ENCODE measurements at places on chromosomes 5 and 9.

GRCh38 chr9:131589124-131589711, 43.9 kb downstream of the PRRT1B start:
- DNase-seq = no peak

- DNase-seq = no peak
Observed at GRCh38 chr9:133454325-133454724, 5.5 kb upstream of the CACFD1 start.

DNA sequence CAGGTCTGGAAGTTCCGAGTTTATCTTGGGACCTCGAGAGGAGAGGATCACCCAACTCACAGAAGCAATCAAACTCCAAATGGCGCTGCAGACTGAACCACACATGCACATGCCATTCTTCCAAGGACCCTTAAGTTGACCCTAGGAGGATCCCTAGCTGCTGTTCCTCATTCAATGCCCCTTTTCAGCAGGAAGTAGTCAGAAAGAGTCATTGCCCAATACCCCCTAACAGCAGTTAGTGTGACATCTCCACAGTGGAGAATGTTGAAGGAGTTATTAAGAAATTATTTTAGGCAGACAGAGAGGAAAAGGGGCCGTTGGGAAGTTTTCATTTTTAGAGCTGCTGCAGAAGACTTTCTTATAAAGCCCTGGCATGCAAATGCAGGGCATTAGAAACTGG, 229.9 kb upstream of the DAB2 start:
- DNase-seq = no peak

GRCh38 chr9:87878989-87879511, 3.6 kb upstream of the SPATA31E1 start:
- no peak for DNase-seq

DNA sequence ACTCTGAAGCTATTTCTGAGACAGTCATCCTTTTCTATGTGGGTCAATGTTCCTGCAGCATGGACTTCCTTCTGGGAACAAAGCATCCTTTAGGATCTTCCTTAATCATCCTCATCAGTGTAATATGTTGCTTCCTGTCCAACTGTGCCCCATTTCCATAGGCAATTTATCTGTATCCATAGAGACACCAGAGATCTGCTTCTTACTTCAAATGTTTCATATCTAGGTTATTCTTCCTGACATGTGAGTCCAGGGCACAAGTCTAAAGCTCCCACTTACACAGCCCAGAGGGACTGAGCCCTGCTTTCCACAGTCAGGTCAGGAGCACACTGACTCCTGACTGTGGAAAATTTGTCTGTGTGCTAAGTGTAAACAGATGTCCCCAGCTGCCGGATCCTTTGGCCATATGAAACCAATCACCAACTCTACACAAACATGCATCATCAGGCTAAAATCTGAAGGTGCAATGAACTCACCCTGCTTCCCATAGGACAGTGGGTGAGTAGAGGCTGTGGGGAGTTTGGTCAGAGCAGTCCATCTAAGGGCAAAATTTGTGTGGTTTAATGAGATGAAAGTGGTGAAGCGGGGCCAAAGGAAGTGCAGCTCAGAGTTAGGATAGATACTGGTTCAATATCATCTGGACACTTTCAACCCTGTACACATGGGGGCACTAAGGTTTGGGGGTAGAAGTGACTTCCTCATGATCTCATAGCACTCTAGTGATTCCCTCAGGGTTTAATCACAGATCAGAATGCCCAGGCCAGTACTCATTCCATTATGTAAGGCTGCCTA, 85.2 kb upstream of the TNC start:
- no peak for DNase-seq

DNA sequence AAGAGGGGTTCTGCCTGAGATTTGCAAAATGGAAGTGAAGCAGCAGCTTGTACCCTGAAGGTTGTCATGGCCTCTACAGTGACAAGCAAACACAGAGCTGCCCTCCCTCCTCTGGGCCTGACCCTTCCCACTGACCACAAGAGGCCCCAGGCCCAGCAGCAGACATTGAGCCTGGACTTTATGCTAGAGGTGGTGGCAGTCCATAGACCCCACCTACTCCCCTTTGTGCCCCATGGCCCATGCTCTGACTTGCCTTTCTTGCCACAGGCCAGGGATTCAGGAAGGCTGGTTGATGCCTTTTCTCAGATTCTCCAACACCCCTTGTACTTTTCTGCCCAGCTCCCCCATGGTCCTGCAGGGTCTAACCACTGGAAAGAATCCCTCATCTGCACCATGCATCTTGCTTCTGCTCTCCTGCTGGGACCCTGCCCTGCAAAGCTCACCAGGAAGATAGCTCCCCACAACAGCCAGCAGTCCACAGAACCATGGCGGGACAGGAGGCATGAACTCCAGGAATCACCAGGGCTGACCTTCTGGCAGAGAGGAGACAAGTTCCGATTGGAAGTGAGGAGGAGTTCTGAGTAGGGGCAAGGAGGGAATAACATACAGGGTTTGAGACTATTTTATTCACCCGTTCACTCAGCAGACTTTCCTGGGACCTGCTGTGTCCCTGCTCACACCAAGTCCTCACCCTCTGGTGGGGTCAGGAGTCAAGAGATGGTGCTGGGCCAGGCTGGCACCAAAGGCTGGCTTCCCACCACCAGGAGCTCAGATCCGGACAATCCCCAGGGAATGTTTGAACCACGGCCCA, 263.8 kb downstream of the SYK start:
- DNase-seq = no peak

GRCh38 chr5:33223563-33224284, 217.0 kb upstream of the TARS1 start:
- no peak for DNase-seq

DNA sequence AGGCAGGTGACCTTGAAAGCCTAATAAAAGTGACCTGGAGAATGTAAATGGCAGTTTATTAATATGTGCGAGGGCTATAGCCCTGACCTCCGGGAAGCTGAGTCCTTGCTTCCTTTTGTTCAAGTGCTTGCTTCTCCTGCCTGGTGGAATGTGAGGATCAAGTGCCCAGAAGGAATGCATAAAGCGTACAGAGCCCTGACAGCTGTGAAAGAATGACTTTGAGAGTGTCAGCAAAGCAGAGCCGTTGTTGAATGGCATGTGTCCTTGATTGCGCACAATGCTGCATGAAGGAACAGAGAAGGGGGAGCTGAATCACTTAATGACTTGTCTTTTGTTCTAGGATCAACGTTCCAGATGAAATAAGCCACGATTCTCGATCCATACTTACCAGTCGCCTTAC, 133.0 kb downstream of the SLF1 start:
- no peak for DNase-seq

- no peak for DNase-seq
Observed at GRCh38 chr9:88809355-88810161, 181.7 kb upstream of the S1PR3 start.

- no peak for DNase-seq
Observed at GRCh38 chr5:38650946-38651345, 94.5 kb upstream of the LIFR start.

- no peak for DNase-seq
Observed at GRCh38 chr9:94929369-94929756, 202.9 kb downstream of the AOPEP start.

DNA sequence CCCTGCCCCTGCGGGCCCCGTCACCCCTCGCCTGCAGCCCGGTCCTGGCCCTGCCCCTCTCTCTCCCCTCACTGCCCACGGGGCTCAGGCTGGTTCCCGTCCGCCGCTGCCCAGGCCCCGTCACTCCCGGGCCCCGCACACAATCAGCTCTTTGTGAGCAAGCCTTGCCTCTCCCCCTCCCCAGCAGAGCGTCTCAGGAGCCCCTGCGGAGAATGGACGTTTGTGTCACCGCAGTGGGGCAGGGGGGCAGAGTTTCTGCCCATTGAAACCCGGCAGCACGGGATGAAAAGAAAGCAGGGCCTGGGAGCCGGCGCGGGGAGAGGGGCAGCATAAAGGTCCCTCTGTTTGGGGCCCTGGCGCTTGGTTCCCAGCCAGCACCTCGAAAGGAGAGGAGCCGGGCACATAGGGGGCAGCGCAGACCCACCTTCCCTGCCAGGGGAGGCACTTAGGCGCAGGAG, 13.5 kb upstream of the NUP214 start:
- no peak for DNase-seq

DNA sequence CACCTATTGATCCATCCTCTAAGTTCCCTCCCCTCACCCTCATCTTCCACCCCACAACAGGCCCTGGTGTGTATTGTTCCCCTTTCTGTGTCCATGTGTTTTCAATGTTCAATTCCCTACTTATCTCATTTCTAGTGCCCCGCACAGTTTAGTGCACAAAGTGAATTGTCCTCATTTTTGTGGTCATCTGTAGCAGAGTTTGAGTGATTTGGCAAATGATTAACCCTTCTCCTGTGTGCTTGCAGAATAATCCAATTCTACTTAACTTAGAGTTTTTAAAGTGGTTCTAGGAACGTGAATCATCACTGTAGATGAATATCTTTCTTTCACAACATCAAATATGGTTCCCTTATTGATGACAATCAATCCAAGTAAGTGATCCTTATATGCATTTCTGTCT, 6.3 kb upstream of the HAPLN1 start:
- no peak for DNase-seq

DNA sequence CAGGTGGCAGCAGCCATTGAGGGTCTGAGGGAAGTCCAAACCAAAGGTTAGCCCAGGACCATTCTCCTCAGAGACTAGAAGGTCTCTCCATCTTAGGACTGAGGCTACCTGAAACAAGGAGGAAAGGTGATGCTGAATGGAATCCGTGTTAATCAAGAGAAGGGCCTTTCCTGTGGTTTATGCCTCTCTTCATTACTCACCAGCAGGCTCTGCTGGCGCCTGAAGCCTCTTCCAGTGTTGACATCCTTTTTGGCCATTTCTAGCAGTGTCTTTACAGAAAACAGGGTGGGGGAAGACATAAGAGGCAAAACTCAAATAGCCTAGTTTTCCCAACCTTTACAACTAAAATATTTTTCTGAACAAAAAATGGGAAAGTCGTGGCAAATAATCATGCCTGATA, 98.0 kb downstream of the ENC1 start:
- no peak for DNase-seq

DNA sequence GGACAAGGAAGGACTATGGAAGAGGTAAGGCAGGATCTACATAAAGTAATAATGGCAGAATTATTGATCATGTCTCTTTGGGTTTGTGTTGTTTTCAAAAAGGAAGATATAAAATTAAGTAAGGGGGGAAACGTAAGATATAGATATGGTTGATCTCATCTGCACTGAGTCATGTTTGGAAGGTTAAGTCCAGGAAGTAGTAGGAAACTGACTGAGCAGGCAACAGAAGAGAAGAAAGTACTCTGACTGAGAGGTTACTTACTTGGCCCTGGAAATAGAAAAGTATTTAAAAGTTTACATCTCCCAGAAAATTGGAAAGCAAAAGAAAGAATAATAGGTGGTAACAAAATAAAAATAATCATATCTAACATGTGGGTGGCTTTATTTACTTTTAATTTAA, 405.3 kb upstream of the RGMB start:
- no peak for DNase-seq

GRCh38 chr5:58156973-58157701, 302.7 kb downstream of the PLK2 start:
- DNase-seq = no peak

DNA sequence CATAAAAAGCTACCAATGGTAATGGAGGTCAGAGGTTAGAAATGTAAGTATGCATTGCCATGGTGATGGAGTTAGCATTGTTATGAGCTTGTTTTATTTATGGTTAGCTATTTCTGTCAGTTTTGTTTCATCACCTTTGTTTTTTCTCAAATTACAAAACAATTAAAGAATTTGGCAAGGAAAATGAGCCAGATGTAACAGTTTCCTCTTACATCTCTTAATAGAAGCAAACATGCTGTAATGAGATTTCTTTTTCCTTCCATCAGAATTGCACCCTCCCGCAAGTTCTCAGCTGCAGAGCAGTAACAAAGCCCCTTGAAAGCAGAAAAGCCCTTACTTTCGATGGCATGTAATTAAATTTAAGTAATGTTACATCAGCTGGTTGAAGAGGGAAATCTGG, 233.0 kb downstream of the SGCD start:
- no peak for DNase-seq

GRCh38 chr5:142779163-142779840, 9.1 kb downstream of the ARHGAP26 start:
- no peak for DNase-seq

- DNase-seq = no peak
Observed at GRCh38 chr9:117073539-117074341, 341.1 kb downstream of the ASTN2 start.

DNA sequence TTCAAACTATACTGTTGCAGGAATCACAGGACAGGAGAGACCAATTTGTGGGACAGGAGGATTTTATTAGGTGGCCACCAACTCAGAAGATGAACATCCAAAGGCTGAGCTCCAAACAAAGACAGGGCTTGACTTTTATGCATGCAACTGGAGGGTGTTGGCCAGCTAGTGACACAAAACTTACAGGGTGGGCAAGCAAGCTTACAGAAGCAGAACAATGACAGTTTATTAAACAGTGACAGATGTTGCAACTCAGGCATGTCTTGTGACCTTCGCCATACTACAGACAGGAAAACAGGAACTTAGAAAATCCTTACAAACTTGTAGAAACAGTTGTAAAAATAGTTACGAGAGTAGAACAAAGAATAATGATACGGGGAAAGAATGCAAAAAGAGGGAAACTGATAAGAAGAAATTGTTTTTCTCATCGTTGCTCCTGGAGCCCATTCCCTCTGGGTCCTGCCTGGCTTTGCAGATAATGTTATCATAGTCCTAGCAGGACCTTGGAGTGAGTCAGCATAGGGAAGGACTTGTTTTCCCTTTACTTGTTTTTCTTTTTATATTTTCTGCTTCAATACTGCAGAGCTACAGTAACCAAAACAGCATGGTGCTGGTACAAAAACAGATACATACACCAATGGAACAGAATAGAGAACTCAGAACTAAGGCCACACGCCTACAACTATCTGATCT, 2083.0 kb upstream of the ACO1 start:
- no peak for DNase-seq

- DNase-seq = no peak
Observed at GRCh38 chr9:114056527-114056926, 21.6 kb downstream of the AMBP start.

- no peak for DNase-seq
Observed at GRCh38 chr5:40653221-40654022, 26.3 kb upstream of the PTGER4 start.

DNA sequence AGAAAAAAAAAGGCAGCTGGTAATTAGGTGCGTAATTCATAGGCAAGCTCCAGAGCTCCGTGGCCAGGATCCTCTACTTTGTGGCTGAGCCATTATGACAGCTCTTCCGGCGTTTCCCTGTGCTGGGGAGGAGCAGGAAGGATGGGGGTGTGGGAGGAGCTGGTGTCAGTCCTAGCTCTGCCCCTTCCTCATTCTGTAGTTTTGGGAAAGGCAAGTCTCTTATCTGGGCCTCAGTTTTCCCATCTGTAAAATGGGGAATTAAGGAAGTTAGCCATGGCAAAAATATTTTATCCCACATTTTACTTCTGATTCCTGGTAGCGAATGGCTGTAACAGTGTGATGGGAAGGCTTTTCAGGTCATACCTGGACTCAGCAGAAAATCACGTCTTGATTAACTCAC, 81.1 kb downstream of the SEC61B start:
- DNase-seq = no peak
